ENCODE measurements at places on chromosomes 7 and 10.

- no peak for DNase-seq
Measured at GRCh38 chr7:117666031-117666430, 186.2 kb downstream of the CFTR start.

DNA sequence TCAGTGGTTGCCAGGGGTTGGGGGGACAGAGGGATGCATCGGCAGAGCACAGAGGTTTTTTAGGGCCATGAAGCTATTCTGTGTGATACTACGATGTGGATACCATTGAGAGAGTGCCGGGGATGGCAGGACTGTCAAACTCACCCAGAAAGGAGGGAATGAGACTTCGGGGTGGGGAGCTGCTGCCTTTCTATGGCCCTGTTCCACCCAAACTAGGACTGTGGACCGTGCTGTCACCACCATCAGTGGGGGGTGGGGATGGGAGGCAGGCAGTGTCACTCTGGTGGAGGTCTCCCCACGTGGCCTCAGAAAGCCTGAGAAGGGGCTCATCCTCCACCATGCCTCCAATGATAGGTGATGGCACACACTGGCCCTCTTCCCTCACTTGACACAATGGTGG, 146.2 kb downstream of the PTPN20 start:
- DNase-seq = no peak

DNA sequence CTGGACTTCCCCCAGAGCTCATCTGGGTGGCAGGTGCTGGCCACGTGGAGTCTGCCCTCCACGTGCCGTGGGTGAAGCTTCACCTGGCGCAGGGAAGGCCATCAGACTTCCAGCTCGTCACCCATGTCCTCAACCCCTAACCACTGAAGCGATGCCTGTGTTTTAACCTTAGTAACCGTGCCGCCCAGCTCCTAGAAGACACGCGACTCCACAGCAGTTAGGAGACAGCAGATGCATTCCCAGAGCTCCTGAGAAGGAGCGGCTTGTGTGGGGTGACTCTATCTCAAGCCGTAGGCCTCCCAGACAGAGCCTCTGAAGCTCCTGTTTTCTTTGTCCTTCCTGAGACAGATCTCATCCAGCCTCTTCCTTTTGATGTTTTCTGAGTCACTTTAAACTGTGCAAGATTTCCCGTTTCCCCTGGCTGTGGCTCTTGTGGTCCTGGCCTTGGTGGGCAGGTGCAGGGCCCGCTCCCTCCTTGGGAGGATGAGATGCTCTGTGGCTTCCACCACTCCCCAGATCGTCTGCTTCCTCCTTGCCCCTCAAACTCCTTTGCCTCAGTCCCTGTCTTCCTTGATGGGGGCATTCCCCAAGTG, 41.4 kb upstream of the AP5Z1 start:
- no peak for DNase-seq

DNA sequence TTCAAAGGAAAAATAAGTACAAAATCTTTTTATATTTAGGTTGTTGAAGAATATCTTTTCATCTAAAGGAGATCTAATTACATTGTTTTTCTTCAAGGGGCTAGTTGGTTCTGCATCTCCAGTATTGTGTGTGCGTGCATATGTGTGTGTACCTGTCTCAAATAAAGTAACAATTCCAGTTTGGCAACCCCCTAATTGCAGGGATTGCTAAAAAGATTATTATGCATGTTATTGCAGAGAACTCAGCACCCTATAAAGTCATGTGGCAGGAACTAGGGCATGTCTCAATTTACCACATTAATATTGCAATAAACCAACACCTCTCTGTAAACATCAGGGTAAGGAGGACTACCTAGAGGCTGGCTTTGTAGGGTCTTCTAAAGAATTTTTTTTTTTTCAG, 37.0 kb downstream of the MRPS33 start:
- no peak for DNase-seq

- no peak for DNase-seq
Measured at GRCh38 chr10:19904202-19904661, 88.0 kb downstream of the PLXDC2 start.

DNA sequence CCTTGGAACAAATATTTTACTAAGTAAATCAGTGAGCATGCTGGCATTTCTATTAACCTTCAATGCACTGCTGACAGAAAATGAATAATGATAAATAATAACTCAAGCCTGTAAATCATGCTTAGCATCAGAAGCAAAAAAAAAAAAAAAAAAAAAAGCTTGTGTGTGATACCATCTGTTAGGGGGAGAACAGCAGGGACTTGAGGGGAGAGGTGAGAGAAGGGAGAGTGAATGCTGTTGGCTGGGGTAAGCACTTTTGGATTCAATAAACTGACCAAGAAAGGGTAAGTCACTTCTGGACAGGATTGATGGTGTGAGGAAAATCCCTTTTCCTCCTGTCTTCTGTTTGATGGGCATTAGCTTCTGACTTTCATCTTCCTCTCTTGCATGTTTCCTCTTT, 996.4 kb downstream of the KCNMA1 start:
- DNase-seq = no peak

GRCh38 chr10:75544993-75545706, 113.7 kb downstream of the LRMDA start:
- no peak for DNase-seq

DNA sequence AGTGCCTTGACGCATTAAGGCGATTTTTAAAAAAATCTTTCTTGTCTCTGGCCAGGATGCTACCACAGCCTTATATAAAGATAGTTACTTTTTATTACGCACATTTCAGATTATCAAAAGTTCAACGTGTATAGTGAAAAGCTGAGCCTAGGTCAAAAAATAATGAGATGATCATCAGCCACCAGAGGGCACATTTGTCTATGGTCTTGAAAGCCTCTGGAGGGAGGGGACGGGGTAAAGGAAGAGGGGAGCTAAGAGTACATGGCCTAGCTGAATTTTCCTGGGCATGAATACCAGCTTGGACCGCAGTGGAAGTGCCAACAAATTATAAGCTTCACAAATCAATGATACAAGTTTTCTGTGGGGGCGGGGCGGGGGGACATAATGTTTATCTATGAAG, 285.9 kb upstream of the SMIM30 start:
- DNase-seq = no peak

- DNase-seq = no peak
Measured at GRCh38 chr10:28169525-28169924, 133.3 kb downstream of the MPP7 start.

- no peak for DNase-seq
Measured at GRCh38 chr10:29807163-29807806, 172.5 kb upstream of the SVIL start.

GRCh38 chr7:28102797-28103196, 77.8 kb downstream of the JAZF1 start:
- no peak for DNase-seq

- no peak for DNase-seq
Measured at GRCh38 chr7:36635091-36635490, 89.2 kb downstream of the AOAH start.

- DNase-seq = no peak
Measured at GRCh38 chr7:106021151-106022067, 58.3 kb downstream of the CDHR3 start.

GRCh38 chr7:104175361-104175984, 32.3 kb downstream of the ORC5 start:
- DNase-seq = no peak

GRCh38 chr10:73950155-73950948, 39.4 kb downstream of the PLAU start:
- no peak for DNase-seq

DNA sequence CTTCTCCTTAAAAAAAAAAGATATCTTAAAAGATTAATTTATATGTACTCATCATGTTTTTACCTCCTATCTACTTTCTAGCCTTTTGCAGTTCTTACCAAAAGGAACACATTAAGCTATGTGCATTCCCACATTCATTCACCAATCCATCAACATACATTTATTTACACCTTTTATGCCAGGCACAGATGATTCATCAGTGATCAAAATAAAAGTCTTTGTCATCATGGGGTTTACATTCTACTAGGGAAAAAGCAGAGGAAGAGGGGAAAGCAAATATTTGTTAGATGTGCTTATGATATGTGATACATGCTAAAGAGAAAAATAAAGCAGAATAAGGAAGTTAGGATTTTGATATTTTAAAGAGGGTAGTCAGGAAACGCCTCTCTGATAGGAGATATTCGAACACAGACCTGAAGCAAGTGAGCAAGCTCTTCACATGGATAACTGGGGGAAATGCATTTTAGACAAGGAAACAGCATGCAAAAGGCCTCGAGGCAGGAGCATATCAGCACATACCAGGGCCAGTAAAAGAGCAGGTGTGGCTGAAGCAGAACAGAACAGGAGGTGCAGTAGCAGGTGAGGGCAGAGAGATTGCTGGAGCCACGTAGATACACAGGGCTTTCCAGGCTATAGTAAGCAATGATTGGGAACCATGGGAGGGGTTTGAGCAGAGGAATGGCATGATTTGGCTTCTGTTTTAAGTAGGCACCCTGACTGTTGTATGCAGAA, 67.4 kb downstream of the REEP3 start:
- DNase-seq = no peak

DNA sequence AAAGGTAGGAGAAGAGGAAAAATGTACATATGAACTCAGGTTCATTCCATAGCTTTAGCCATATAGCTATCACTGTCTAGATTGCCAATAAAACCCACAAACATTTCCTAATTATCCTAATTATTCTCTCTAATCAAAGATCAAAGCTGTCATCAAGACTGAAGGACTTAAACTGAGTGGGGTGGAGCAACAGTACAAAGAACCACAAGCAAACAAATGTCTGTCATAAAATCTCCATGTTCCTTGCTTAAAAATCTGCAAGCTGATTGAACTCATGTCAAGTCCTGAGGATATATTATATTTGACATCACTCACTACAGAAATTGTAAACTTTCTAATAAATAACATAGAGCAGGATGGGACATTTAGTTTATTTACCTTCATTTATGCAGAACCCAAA, 315.9 kb downstream of the SNX13 start:
- DNase-seq = no peak

DNA sequence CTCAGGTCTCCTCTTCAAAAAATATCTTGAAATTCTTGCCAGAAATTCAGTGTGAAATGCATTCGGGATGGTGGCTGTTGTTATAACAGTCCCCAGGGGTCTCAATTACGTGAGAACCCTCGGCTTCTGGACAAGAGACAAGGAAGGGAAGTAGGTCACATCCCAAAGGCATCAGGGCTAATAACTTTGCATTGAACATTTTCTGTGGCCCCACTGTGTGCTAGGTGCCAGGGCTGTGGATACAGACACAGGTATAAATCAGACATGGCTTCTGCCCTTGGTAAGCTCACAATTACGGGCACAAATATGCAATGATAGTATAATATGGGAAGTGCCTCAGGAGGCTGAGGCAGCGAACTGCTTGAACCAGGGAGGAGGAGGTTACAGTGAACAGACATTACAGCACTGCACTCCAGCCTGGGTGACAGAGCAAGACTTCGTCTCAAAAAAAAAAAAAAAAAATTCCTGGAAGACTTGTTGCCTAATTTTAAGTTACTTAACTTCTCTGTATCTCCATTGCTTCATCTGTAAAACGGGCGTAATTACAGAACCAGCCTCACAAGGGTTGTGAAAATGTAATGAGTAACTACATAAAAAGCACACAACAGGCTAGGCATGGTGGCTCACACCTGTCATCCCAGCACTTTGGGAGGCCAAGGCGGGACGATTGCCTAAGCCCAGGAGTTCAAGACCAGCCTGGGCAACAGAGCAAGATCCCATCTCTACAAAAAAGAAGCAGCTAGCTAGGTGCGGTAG, 2.5 kb upstream of the RHBDD2 start:
- no peak for DNase-seq

Measured in CD4-positive, alpha-beta T cell treated with Interleukin-6 at 100 ng/mL for 8 hours (primary cell).